ENCODE measurements at places on chromosomes 12 and 14.

DNA sequence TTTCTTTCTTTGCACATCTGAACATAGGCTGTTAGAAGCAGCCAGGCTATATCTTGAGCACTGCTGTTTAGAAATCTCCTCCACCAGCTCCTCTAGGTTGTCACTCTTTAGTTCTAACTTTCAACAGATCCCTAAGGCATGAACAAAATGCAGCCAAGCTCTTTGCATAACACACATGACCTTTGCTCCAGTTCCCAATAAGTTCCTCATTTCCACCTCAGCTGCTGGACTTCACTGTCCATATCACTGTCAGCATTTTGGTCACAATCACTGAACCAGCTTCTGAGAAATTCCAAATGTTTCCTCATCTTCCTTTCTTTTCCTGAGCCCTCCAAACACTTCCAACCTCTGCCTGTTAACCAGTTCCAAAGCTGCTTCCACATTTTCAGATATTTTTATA lies 27.6 kb upstream of the C14orf132 start:
- no peak for DNase-seq

DNA sequence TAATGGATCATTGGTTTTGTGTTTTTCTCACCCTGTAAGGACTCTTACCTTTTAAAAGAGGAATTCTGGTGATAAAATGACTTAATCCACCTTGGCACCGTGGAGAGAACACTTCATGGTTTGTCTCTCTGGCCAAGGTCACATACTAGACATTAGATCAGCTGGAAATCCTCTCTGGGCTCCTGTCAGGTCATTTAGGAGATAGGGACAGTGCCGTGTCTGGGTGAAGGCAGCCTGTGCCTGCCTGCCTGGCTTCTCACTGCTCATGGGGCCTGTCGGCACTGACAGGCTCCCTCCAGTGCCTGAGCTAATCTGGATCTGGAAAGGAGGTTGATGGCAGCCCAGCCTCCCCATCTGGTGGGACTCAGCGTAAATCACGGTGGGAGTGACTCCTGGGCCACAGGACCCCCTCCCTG lies 5.7 kb downstream of the CRADD start:
- no peak for DNase-seq

- DNase-seq: no peak
Measured at GRCh38 chr12:116136340-116136739, 141.2 kb downstream of the MED13L start.

GRCh38 chr12:114562654-114563053 lies 121.3 kb downstream of the TBX3 start:
- DNase-seq: no peak

DNA sequence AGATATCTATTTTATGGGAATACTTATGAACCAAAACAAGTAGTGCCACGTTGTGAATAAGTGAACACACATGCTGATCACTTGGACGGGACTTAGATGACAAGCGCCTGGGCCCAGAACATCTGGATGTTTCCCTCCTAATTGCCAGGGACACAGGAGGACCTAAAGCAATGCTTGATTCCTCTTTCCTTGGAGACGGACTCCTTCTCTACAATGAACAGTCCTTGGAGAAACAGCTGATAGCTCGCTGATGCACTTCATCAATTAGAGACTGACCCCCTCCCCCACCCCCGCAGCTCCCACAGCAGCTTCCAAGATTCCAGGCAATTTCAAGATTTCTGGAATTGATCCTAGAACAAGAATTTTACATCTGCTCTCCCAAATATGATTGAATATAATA lies 86.4 kb downstream of the ST8SIA1 start:
- no peak for DNase-seq

GRCh38 chr14:95683793-95684192 lies 2.4 kb upstream of the TCL1B start:
- peak; percentile 10 for DNase-seq

GRCh38 chr12:49932533-49933130 lies 17.9 kb upstream of the AQP2 start:
- DNase-seq: no peak

- DNase-seq: no peak
Measured at GRCh38 chr12:22047494-22047893, 1.5 kb downstream of the CMAS start.

DNA sequence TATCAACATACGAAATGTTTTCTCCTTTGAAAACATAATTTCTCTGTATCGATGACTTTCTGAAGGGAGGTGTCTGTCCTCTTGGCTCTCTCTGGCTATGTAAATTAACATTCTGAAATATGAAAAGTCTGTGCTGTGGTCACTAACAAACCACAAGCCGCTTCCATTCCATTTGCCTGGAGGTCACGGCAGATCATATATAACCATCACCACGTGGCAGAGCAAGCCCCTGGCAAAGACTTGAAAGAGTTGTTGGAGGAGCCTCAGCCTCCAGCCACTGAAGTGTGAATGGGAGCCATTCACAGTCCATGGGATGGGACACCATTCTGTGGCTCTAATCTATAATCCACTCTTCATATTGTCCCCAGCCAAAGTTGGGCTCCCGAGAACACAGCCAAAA lies 39.6 kb downstream of the CDKL1 start:
- DNase-seq: no peak

- no peak for DNase-seq
Measured at GRCh38 chr12:262817-263216, at the start of gene SLC6A13. SLC6A13 (minus strand) TSS chr12:262836; CDS start chr12:260052, 2,784 bp downstream.

GRCh38 chr14:92982956-92983355 lies 60.0 kb downstream of the CHGA start:
- no peak for DNase-seq

DNA sequence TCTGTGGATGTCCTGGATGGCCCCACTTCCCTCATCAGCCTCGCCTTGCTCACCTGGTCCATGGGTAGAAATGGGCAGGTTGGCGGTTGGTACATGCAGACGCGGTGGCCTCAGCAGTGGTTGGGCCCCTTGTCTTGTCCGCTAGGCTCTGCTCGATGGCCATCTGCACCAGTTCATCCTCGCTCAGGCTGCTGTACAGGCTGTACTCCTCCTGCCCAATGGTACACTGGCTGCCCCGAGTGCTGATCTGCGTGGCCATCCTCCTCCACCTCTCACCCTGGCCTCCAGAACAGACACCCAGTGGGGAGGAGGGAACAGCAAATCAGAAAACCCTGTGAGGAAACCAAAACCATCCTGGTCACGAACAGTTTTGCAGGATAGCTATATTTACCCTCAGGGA lies 12.1 kb downstream of the ASB2 start:
- DNase-seq: no peak

DNA sequence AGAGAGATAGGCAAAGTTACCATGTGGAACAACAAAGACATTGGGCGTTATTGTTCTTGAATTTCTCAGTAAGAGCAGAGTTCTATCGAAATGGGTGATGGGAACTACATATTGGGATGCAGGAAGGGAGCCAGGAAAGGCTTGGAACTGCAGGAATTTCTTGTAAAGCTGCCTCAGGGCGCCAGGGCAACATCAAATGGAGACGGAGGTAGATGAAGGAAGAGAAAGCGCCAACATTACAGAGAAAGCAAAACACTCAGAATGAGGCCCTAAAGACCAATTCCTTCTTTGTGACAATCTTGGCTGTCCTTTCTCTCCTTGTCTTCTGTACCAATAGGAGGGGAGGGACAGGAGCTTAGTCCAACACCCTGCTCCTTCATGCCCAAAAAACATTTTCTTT lies 148.4 kb downstream of the RPAP3 start:
- DNase-seq: no peak

DNA sequence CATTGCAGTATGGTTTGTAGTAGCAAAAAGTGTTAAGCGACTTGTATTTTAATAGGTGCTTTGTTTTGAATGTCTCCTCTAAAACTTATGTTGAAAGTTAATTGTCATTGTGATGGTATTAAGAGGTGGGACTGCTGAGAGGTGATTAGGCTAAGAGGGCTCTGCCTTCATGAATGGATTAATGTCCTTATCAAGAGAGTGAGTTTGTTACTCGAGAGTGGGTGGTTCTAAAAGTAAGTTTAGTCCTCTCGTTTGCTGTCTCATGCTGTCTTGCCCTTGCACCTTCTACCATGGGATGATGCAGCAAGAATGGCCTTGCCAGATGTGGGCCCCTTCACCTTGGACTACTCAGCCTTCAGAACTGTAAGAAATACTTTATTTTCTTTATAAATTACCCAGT lies 17.4 kb downstream of the ZDHHC17 start:
- DNase-seq: no peak

DNA sequence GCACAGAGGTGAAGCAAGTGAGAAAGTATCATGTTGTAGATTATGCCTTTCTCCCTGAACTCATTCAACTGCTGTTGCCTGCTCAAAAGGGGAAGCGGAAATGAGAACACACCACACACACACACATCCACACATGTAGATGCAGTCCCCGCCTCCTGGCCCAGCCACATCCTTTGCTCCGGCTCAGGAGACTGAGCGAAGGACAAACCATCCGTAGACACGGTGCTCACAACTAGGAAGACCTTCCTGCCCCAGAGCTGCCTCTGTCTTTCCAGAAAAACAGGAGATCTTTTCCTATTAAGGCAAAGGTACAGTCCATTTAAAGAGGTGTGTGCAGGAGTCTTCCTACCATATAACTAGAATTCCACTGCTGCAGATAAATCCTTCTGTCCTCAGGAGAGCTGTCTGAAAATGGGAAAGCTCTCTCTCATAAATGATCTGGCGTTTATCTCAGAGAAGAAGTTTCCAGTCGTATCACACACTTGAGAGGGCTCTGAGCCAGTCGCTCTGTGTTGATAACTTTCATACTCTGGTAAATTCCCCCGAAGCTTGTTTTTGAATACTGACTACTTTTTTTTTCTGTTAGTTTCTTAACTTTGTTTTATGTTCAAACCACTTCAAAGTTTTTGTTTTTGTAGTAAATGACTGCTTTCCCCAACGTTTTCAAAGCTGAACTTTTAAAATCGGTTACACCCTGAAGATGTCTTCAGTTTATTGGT lies at the start of gene TESPA1:
TESPA1 (minus strand) TSS at position 105 of the 719 bp plus-strand sequence. CDS start 10,200 bp downstream, outside the sequence.
- peak; percentile 95 for DNase-seq

GRCh38 chr14:24441904-24442239 lies 704 bp downstream of the SDR39U1 start:
- DNase-seq: no peak

- no peak for DNase-seq
Measured at GRCh38 chr14:70803321-70804310, 5.7 kb downstream of the MAP3K9 start.
